ENCODE measurements at places on chromosomes 13 and 19.

- DNase-seq = no peak
Measured at GRCh38 chr13:113818700-113819295, 45.1 kb downstream of the GAS6 start.

- no peak for DNase-seq
Measured at GRCh38 chr13:76874479-76874878, 11.7 kb downstream of the KCTD12 start.

DNA sequence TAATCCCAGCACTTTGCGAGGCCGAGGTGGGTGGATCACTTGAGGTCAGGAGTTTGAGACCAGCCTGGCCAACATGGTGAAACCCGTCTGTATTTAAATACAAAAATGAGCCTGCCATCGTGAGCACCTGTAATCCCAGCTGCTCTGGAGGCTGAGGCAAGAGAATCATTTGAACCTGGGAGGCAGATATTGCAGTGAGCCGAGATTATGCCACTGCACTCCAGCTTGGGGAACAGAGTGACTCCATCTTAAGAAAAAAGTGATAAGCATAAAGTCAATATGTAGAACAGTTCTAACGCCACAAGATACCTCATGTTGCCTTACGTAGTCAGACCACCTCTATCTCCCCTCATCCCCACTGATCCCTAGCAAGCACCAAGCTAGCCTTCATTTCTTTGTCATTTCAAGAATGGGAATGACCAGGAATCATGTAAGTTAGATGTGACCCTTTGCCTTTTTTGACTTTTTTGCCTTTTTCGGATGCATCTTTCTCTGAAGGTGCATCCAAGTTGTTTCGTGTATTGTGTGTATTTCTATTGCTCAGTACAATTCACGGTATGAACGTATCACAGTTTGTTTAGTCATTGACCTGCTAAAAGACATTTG is 6.4 kb downstream of the RPL21 start:
- DNase-seq = no peak

DNA sequence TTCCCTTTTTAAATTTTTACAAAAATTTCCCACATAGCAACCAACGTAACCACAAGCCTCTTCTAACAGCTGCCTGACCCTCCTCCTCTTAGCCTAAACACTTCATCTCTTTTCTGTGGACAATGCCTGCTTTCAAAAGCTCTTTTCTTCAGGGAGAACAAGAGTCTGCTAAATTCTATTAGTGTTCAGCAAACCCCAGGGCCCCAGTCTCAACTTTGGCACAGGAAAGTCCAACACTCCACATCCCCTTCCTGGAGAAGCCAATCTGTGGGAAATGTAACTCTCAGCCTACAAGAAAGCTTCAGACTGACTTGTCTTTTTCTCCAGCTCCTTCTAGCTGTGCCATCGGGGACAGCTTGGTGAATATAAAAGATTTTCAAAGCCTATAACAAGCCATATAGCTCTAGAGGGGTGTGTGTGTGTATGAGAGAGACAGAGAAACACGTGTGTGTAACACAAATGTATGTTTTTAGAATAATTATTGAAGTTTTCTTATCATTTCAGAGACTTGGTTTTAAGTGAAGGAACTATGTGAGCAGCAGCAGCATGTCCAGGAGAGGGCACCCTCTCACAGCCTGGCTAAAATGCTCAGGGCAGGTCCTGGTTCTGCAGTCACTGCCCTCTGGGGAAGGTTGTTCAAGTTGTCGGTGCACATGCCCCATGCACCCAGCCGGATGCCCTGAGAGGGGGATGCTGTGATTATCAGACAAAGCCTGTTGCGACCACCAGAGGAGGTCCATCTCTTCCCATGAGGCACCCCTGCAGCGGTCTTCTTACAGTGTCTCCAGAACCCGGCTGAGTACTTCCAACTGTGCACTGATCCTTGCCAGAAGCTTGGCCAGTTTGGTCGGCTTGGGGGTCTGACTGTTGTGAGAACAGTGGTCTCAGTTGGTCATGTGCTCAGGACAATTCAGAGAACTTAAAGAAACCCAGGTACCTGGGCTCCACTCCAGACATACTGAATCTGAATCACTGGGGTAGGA is 34.4 kb downstream of the CCDC70 start:
- DNase-seq = no peak

DNA sequence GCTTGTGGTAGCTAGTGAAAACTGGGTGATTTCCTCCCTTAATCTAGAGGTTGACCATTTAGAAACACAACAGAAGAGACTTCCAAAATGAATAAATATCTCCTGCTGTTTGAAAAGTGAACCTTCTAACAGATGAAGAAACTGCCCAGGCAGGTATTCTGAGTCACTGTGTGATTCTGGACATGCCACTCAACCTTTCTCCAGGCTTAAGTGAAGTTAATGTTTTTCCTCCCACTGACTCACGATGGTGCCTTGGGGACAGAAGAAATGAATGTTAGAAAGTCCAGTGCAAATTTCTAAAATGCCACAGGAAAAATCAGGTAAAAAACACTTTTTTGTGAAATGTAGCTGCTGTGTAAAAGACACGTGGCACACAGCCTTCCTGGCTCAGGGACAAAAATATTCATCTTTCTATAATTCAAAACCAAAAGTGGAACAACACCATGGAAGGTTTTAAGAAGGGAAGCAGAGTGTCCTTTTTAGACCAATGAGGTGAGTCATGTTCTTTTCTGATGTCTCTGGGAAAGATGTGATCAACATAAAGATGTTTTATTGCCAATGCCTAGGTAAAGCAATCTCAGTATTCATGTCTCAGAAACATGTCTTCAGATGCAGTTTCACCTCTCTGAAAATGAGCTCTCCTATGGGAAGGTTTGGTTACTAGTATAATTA is 9.1 kb downstream of the UBE2L5 start:
- DNase-seq = no peak

GRCh38 chr19:33302175-33302973 is at the start of gene CEBPA:
Gene CEBPA (minus strand): TSS chr19:33302534. CDS start chr19:33302414, 120 bp downstream.
- peak; percentile 20 for DNase-seq

DNA sequence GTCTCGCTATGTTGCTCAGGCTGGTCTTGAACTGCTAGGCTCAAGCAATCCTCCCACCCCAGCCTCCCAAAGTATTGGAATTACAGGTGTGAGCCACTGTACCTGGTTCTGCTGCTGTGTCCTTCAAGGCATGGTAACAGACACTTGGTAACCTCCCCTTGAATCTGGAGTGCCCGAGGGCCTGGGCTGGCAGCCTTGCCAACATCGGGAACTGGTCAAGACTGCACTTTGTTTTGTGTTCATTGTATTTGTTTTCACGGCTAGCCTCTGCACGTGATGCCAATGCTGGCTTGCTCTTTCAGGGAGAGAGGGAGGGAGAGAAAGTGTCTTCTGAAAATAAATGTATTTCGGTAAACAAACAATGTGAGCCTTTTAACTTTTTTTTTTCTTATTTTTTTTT is 12.0 kb downstream of the CERS4 start:
- no peak for DNase-seq

- DNase-seq = no peak
Measured at GRCh38 chr13:24127116-24127631, 33.3 kb upstream of the SPATA13 start.

DNA sequence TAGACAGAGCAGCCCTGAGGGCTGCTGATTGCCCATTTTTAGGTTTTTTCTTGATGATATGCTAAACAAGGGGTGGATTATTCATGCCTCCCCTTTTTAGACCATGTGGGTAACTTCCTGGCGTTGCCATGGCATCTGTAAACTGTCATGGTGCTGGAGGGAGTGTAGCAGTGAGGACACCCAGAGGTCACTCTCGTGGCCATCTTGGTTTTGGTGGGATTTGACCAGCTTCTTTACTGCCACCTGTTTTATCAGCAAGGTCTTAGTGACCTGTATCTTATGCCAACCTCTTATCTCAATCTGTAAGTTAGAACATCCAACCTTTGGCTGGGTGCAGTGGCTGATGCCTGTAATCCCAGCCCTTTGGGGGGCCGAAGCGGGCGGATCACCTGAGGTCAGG is 148.0 kb downstream of the PTPRS start:
- no peak for DNase-seq

DNA sequence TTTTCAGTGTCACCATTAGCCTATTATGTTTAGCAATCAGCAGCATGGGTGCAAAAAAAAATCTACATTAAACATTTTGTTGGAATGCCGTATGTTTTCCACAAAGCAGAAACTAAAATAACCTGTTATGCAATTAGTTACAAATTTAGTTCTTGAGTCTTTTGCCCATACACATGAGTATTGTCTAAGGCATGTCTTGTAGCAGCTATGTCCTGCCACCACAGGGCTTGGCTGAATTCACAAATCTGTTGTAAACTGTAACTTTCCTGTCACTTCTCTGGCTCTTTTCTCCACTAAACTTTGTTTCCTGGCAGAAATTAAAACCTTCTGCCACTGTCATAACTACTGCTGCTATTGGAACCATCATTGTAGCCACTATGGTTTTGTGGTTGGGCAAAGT is 277.9 kb upstream of the SPRY2 start:
- DNase-seq = no peak

- DNase-seq = no peak
Measured at GRCh38 chr13:59743195-59743594, 420.5 kb downstream of the DIAPH3 start.

DNA sequence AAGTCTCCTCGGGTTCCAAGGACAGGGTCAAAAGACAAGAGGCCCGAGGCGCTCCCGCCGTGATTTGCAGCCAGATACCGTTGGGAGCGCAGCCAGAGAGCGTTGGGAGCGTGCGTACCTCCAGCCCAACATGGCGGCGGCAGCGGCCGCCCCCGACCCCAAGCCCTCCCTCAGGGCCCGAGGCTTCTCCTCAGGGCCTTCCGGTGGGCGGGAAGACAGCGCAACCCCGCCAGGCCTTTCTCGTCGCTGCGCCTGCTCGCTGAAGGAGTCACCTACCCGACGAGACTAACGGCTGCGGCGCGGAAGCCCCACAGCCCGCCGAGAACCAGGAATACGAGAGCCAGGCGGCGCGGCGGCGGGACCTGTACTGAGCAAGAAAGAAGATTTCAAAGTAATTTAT is 3.2 kb upstream of the ZNF850 start:
- no peak for DNase-seq

- no peak for DNase-seq
Measured at GRCh38 chr19:18401580-18402112, 4.2 kb upstream of the LRRC25 start.

DNA sequence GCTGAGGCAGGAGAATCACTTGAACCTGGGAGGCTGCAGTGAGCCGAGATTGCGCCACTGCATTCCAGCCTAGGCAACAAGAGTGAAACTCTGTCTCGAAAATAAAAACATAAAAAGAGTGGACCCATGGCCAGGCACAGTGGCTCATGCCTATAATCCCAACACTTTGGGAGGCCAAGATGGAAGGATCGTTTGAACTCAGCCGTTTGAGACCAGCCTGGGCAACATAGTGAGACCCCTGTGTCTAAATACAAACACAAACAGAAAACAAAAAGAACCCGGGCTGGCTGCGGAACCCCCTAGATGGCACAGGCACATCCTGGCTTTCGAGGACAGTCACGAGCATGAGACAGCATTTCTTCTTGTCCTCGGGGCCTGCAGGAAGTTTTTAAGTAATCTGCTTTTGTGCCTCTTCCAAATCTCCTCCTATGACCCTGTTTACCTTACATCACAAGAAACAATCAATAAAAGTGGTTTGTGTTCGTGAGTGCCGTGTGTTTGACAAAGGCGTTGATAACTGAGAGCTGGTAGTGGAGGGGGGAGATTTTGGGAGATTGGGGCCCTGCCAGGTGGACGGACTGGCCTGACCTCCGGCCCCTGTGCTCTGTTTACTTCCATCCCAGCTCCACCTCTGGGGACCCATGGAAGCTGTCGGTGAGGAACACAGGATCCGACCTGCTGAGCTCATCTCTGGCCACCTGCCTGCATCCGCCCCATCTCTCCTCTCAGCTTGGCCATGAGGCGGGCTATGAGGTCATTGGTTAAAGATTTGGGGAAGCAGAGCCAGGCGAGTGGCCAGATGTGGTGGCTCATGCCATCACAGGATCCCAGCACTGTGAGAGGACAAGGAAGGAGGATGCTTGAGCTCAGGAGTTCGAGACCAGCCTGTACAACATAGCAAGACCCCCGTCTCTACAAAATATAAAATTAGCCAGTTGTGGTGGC is 5.9 kb upstream of the GDF15 start:
- no peak for DNase-seq

- no peak for DNase-seq
Measured at GRCh38 chr19:1455336-1456120, 5.6 kb downstream of the APC2 start.

- DNase-seq = no peak
Measured at GRCh38 chr13:111099290-111099689, 15.8 kb upstream of the ARHGEF7 start.

- DNase-seq = no peak
Measured at GRCh38 chr19:4059891-4060620, 6.6 kb downstream of the ZBTB7A start.

DNA sequence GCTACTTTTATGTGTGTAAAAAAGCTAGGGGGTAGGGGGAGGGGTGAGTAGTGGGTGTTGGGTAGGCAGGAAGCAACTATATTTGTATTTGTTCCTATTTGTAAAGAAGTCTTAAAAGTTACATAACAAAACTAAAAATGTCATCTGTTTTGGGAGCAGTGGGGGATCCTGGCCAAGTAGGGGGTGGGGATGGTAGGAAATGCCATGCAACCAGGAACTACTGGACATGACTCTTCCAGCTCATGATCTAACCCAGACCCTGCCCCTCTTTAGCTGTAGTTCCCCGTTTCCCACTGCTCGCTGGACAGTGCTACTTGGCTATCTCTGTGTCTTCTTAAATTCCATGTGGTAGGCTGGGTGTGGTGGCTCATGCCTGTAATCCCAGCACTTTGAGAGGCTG is 3.2 kb downstream of the GTF3A start:
- no peak for DNase-seq

- no peak for DNase-seq
Measured at GRCh38 chr13:47437406-47437805, 540.6 kb upstream of the HTR2A start.

GRCh38 chr13:33179463-33179862 is 106.1 kb downstream of the STARD13 start:
- no peak for DNase-seq

DNA sequence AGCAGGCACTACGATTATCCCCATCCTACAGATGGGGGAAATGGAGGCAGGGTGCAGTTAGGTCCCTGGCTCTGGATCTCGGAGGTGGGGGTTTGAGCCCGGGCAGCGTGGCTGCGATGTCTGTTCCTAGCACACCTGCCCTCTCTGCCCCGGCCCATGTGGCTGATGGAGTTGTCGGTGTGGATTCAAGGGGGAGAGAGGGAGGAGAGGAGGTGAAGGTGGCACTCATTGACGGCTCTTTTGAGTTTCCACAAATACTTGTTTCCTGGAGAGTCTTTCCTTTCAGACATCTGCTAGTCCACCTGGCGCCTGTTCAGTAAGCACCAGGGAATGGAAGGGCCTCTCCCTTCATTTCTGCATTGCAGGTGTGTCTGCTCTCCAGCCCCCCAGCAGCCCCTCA is 69.9 kb downstream of the ARHGEF18 start:
- no peak for DNase-seq

GRCh38 chr13:32409001-32409313 is 19.0 kb downstream of the N4BP2L1 start:
- no peak for DNase-seq

DNA sequence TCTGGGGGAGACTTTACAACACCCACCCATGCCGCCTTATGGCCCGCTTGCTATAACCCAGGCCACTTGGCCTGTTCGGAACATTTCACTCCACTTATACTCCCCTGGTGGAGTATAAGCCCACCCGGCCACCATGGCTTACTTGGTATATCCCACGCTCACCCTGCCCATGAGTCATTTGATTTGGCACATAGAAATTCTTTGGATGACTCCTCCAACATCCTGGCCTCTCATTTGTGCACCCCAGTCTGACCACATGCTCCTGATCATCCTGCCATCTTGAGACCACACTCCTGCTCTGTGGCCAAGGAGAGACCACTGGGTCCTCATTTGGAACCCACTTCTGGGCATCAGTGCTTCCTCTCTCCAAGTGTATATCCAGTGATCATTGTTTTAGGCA is 5.2 kb downstream of the SPACA6 start:
- DNase-seq = no peak

Data from activated CD4-positive, alpha-beta T cell treated with anti-CD3 and anti-CD28 coated beads for 1 hour (primary cell).